Adrenal gland (tissue), 19 donors: ENCODE measurements at places on chromosomes 16 and 17. TPM values are rescaled to one million over a fixed set of nuclear protein-coding genes. Genes with fewer than 3 reads are reported as not detected.

- DNase-seq, result peak; percentile 75
These were observed 13.3 kb downstream of the GGA2 start for GRCh38 chr16:23496821-23497542.

SHBG gene
- 2.8 TPM for total RNA-seq

ZMYND15 gene
- total RNA-seq, result 0.67 TPM

GDPD3 gene
- 9.0 TPM for total RNA-seq

DNA sequence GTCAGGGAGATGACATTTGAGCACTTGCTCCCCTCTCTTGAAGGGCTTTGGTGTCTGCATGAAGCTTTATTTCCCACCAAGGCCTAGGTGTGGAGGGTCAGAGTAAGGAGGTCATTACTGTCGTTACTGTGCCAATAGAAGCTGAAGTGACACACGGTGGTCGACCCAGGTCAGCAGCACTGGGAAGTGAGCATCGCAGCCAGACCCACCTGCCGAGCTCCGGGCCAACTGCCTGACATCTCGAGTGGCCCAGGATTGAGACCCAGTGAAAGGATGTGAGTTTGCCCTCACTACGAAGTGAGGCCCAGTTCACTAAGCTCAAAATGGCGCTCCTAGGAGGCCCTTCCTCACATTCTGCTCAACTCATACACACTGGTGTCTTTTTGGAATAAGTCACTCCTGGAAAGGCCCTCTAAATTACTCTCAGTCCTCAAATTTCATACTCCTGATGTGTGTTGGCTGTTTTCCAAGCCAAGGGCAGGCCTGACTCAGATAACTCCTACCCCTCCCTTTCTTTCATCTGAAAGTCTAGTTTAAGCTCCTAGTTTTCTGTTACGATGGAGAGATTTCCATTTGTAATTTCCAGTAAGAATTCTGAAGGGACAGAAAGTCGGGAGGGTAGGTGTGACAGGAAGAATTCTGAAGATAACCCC lies 200.4 kb downstream of the LGALS9B start:
- peak; percentile 58 for DNase-seq

GRCh38 chr17:40515491-40516041 lies 14.1 kb upstream of the TNS4 start:
- no peak for DNase-seq

GRCh38 chr16:81745704-81746558 lies 33.2 kb upstream of the PLCG2 start:
- peak; percentile 74 for DNase-seq

DNA sequence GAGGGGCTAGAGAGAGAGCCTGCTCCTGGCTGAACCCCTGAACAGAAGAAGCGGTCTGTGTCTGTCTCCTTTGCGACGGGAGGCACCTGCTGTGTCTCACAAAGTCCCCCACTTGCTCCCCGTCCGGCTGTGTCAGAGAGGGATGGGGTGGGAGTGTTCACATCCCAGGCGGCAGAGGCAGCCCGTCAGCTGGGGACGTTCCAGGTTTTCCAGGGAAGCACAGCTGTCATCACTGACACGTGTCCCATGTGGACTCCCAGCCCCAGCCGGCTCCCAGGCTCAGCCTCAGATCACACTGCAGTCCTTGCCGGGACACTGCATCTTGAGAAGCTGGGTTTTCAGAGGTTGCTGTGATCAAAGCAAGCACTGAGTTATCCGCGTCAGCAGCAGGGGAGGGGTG lies 1.6 kb downstream of the TELO2 start:
- no peak for DNase-seq

SDR42E1 gene
- total RNA-seq, result 0.34 TPM

DNA sequence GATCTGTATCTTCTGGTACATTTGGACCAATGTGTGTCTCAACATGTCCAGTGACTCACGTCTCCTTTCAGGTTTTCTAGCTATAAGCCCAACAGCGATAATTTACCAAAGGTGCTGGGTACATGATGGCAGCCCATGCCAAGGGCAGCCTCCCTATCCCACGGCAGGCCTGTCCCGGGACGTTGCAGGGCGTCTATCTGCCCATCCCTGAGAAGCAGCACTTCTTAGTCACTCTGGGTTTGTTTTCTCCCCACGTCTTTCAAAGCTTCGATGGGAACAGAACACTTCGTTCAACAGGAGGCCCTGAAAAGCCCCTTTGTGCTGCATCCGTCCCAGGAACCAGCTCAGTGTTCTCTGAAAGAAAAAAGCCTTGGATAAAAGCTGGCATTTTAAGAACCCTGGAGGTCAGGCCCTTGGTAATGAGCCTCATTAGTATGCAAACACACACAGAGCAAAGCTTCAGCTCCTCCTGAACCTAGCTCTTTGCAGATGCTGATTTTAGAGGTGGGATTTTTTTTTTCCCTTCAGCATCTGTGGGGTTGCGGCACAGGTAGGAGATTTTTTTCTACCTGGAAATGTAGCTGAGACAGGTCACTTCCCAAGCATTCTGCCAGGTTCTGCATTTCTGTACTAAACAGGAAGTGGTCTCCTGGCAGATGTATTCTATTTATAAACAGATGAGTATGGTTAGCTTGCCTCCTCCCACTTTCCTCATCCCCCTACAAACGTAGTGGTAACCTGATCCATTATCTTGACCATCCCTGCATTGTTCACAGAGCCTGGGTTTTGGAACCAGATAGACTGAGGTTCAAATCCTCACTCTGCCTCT lies 17.5 kb upstream of the MT4 start:
- peak; percentile 25 for DNase-seq

DNA sequence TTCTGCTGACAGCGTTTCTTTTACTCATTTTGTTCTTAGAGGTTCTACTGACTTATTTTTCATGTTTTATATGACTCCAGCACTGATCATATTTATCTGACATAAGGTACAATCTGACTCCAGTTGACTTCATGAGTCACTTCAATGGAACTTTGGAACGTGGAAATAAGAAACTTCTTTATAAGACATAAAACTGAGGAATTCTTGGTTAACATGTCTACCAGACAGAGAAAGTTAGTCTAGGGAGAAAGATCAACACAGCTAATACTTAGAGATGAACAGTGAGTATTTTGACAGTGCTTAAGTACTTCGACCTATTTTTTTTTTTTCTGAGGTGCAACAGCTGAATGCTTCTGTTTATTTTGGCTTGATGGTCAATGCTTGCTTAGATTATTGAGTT lies 679.5 kb downstream of the KCNJ2 start:
- no peak for DNase-seq

GUCY2D gene
- total RNA-seq, result not detected

DNA sequence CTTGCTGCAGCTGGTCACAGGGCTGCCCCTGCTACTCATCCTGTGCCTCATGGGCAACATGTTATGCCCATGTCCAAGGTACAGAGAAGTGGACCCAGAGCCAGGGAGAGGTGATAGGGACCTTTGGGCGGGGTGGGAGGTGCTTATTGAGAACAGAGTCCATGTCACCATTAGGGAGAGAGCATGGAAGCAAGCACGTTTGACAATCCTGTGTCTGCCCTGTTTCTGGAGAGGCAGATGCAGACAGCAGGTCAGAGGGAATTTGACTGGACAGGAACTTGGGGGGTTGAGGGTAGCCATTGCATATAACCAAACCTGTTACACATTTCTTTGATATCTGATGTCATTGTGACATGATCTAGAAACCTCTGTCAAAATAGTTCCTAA lies 14.3 kb upstream of the ARL4D start:
- DNase-seq, result no peak

GRCh38 chr16:80417706-80418271 lies 123.0 kb upstream of the DYNLRB2 start:
- no peak for DNase-seq

- DNase-seq, result no peak
These were observed 113.0 kb downstream of the RBFOX3 start for GRCh38 chr17:79497777-79498348.

PIK3R5 gene
- total RNA-seq, result 26.7 TPM

DNA sequence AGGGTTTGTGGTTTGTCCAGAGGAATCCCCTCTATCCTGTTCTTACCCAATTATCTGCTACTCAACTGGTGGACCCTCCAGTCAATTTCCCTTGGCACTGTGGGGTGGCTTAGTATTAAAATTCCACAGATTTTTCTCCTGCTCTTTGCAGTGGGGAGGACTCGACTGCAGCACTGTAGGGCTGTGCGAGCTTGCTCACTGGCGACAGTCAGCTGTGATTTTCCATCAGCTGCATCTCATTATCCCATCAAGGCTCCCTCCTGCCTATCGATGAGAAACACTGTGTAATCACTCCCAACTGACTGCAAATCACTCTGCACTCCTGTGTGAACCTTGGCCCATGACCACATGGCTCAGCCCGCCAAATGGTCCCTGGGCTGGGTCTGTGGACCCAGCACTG lies 90.5 kb upstream of the MAF start:
- DNase-seq, result no peak

MYH8 gene
- not detected for total RNA-seq

- DNase-seq, result no peak
These were observed 77.6 kb downstream of the EMP2 start for GRCh38 chr16:10502776-10503175.
